ENCODE measurements at places on chromosomes 16 and 17. TPM values are rescaled to one million over a fixed set of nuclear protein-coding genes. Genes with fewer than 3 reads are reported as not detected.

- no peak for DNase-seq
Observed at GRCh38 chr16:6247775-6248174, 1084.9 kb upstream of the RBFOX1 start.

DNA sequence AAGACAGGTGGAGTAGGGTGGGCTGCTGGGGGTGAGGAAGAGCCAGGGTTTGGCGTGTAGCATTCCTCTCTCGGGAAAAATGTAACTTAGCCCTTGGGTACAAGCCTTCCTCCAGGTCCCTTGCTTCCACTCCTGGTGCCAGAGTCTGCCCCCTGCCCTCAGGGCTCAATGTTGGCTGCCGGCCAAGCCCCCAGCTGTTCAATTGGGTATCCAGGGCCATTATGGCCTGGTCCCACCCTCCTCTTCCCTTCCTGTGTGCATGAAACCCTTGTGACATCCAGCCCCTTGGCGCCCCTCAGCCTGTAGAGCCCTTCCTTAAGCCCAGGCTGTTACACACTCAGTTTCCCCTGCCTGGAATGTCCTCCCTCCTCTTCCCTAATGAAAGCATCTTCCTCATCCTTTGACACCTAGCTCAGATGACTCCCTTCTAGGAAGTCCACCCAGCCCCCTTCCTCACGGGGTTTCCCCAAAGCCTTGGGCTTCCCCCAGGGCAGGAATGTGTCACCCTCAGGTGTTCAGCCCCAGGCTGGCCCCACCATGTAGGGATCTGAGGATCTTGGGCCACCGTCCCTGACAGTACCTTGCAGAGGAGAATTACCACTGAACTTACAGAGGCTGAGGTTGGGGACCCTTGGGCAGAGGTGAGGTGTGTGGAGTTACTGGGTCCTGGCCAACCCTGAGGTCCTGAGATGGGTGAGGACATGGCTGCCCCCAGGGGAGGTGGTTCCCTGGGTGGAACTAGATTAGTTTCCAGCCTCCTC is 30.0 kb downstream of the B9D1 start:
- DNase-seq = no peak

DNA sequence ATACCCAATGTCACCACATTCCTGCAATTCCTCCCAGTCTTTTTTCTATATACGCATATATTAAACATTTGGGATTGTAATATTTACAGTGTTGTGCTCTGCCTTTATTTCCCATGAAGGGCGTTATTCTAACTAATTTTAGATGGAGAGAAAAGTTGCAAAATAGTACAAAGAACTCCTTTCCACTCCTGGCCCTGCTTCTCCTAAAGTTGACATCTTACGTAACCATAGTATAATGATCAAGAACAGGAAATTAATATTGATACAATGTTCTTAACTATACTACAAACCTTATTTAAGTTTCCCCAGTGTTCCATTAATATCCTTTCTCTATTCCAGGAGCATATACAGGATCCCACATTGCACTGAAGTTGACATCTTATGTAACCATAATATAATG is 46.3 kb downstream of the TK2 start:
- DNase-seq = no peak

GDPD3 gene
- total RNA-seq = 3.4 TPM
